Regular cardiac myocyte (primary cell): ENCODE measurements at places on chromosomes 2 and 18. TPM values are rescaled to one million over a fixed set of nuclear protein-coding genes. Genes with fewer than 3 reads are reported as not detected.

The PDE11A gene
- total RNA-seq: under 0.01 and 0.28 TPM in 2 replicates

The KCNJ13 gene
- total RNA-seq: not detected in 2 replicates

The TACR1 gene
- total RNA-seq: 0.19 and 0.56 TPM in 2 replicates

The SLC11A1 gene
- 0.19 and 0.28 TPM in 2 replicates for total RNA-seq

The PAX8 gene
- 0.38 and 1.1 TPM in 2 replicates for total RNA-seq

The ACVR1C gene
- total RNA-seq: 0.58 and 0.85 TPM in 2 replicates

The TBR1 gene
- total RNA-seq: under 0.01 TPM in 1 of 2 replicates, not detected in the other
